MG63 (cell line): ENCODE measurements at places on chromosomes 3 and 15.

DNA sequence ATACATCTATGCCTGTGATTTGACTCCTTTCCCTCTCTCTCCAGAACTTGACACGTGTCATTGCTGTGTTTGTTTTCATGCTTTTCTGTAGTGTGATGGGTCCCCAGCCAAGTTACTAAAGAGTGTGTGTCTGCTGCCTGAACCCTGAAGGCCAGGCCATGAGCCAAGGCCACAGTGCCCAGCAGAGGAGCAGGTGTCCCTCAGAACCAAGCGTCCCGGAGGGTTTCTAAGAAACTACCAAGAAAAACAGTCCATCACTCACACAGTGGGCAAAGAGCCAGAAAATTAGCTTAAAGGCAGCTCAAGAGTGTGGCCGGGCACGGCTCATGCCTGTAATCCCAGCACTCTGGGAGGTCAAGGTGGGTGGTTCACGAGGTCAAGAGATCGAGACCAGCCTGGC, 35.2 kb downstream of the FBXO45 start:
- DNase-seq, result no peak

GRCh38 chr15:86615411-86615810, 535.7 kb downstream of the AGBL1 start:
- no peak for DNase-seq

GRCh38 chr3:71684757-71685386, 40.3 kb downstream of the EIF4E3 start:
- peak; percentile 65 for DNase-seq

- no peak for DNase-seq
Observed at GRCh38 chr3:190577225-190577624, 63.3 kb downstream of the IL1RAP start.

GRCh38 chr15:65212097-65212496, 824 bp upstream of the CILP start:
- DNase-seq, result no peak

DNA sequence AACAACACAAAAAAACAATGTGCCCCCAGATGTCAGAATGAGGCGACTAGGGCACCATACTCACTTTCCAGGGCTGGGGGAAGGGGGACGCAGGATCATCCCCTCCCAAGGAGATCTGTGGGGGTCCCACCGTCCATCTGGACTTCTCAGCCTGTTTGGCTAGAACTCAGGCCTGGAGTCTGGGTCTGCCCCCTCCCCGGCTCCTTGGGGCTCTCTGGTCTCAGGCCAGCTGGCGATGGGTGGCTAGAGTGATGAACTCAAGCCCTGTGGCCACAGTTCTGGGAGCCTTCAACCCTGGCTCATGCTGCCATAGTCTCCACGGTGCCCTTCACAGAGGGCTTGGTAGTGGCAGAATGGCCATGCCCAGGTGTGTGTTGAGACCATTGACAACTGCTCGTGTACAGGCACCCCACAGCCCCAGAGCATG, 13.6 kb downstream of the ZBTB47 start:
- no peak for DNase-seq

GRCh38 chr15:99566157-99566897, 543 bp downstream of the MEF2A start:
- peak; percentile 39 for DNase-seq

GRCh38 chr3:64856977-64857516, 169.2 kb upstream of the ADAMTS9 start:
- DNase-seq, result no peak

DNA sequence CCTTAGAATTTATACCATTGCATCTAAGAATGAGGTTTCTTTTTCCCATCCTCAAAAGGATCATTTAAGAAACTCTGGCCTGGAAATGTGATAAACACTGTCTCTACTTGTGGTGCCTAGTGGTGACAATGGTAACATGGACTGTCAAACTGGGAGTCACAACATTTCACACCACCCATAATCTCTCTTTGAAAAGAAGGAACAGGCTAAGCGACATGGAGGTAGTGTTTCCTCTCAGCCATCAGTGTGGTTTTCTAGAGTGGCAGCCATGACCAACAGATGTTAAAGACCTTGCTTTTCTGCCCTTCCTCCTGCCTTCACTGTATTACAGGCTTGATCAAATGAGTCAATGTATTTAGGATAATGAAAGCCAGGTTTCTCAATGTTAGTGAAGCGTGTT, 283.1 kb upstream of the STAC start:
- DNase-seq, result no peak

DNA sequence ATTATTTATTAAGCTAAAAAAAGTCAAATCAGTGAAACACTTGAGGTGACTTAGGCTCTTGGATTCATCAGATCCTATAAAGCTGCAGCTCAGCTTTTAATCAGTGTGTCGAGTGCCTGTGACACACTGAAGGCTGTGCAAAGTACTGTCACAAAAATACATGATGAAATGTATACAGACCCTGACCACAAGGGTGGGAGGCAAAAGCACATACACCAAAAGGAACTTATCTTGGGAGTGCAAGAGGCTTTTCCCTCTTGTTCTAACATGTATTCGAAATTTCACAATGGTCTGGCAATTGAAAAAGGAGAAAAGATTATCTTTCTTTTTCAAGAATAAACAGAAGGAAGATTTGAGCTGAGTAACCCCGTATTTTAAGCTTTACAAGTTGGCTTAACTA, 35.9 kb downstream of the VGLL4 start:
- no peak for DNase-seq

- no peak for DNase-seq
Observed at GRCh38 chr15:89330881-89331595, 3.6 kb downstream of the POLG start.

GRCh38 chr15:89836267-89837133, 21.8 kb upstream of the ANPEP start:
- peak; percentile 60 for DNase-seq

GRCh38 chr3:56870436-56870835, 68.7 kb upstream of the ARHGEF3 start:
- no peak for DNase-seq

- DNase-seq, result no peak
Observed at GRCh38 chr3:167032267-167032876, 347.7 kb downstream of the ZBBX start.

- no peak for DNase-seq
Observed at GRCh38 chr3:56616478-56617006, 59.6 kb downstream of the CCDC66 start.

DNA sequence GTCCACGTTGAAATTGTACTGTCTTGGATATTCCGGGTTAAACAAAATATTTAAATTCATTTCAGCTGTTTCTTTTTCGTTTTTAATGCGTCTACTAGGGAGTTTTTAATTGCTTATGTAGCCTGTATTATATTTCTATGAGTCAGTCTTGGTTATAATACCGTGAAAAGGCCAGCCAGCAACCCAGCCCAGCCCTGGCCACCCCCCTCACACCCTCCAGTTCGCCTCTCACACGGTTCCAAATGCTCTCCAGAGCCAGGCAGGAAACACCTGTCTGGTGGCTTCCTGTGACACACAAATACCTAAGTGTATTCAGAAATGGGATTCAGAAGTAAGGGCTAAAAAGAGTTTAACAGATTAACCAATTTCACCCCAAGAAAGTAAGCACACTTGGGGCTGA, 4.4 kb downstream of the SH3BP5 start:
- DNase-seq, result peak; percentile 54

- DNase-seq, result peak; percentile 92
Observed at GRCh38 chr3:128307781-128308469, 154.6 kb downstream of the EEFSEC start.

GRCh38 chr3:140206196-140207040, 271.4 kb downstream of the CLSTN2 start:
- DNase-seq, result peak; percentile 50

GRCh38 chr15:40102897-40103858, 5.5 kb downstream of the BMF start:
- peak; percentile 81 for DNase-seq

DNA sequence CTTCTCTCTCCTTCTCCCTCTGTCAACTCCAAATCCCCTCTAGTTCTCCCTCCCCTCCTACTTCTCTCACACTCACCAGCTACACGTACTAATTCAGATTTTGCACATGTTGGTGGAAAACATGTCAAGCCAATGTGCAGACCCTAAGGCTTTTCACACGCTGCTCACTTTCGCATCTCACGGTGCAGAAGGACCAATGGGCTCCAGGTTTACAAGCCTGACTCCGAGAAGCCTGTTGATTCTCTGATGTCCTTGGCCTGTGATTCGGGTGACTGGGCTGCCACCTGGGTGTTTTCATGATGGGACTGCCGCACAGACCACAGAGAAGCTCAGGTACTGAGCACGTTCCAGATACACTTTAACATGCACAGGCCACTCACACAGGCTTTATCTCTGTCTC, 3.7 kb downstream of the FOXL2NB start:
- no peak for DNase-seq

GRCh38 chr15:58171476-58172061, 33.4 kb downstream of the AQP9 start:
- DNase-seq, result no peak

- DNase-seq, result no peak
Observed at GRCh38 chr3:45606003-45606402, 11.5 kb downstream of the LIMD1 start.

- DNase-seq, result no peak
Observed at GRCh38 chr3:60954048-60954447, 297.2 kb downstream of the FHIT start.

DNA sequence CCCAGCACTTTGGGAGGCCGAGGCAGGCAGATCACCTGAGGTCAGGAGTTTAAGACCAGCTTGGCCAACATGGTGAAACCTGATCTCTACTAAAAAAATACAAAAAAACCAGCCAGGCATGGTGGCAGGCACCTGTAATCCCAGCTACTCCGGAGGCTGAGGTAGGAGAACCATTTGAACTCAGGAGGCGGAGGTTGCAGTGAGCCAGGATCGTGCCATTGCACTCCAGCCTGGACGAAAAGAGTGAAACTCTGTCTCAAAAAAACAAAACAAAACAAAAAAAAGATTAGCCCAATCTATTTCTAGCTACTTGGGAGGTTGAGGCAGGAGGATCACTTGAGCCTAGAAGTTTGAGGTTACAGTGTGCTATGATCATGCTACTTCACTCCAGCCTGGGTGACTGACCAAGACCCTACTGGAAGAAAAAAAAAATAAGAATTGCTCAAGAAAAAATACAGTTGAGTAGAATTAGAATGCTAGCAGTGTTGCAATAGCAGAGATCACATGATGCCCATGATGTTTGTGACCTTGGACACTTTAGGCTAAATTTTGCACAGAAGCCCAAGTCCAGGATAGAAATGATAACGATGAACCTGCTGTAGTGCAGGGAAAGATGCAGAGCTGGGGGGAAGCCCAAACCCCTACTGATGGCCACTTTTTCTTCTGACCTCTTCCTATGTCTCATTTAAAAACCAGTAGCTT, 162.2 kb downstream of the LPP start:
- no peak for DNase-seq

DNA sequence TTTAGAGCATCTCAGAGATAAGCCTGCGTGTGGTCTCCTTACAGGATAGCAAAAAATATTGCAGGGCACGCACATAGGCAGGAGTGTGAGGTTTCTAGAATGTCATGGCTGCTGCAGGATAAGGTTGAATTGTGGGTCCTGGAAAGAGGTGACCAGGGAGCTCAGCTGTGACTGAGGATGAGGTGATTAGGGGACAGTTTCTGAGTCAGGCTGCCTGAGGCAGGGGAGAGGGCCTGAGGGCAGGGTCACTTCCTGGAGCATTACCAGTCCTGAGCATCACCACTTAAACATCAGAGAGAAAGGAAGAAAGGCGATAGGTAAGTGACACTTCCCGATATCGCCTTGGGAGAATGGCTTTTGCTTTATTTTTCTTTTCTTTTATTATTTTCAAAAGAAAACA, 813.8 kb downstream of the TUSC7 start:
- no peak for DNase-seq

DNA sequence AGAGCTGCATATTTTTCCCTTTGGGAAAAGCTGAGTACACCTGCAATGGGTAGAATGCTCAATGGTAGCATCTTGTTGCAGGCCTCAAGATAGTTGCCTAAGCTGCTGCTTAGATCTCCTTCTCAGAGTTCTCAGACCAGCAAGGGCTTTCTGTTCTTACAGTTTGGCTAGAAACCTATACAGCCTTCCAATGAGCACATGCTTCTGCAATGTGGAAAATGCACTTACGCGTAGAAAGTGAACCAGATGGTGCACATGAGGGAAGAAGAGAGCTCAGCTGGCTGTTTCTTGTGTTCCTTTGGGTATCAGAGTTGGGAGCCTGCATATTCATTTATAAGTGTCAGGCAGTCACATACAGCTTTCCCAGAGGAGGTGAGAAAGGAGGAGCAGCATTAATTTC, 136.4 kb downstream of the B3GALNT1 start:
- no peak for DNase-seq

DNA sequence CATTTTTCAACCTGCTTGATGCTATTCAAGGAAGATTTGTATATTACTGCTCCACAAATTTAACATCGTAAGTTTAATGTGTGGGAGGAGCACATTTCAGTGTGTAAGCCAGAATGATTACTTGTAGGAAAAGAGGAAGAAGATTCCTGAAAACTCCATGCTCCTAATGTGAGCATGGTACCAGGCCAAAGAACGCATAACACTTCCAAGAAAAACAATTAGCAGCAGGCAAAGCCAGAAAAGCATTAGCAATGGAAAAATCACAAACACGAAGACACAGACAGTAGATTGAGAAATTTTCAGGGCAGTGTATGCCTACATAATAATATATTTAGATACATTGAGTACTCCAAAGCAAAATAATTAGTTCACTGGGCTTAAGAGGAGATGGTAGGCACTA, 96.6 kb upstream of the CBLB start:
- peak; percentile 58 for DNase-seq

DNA sequence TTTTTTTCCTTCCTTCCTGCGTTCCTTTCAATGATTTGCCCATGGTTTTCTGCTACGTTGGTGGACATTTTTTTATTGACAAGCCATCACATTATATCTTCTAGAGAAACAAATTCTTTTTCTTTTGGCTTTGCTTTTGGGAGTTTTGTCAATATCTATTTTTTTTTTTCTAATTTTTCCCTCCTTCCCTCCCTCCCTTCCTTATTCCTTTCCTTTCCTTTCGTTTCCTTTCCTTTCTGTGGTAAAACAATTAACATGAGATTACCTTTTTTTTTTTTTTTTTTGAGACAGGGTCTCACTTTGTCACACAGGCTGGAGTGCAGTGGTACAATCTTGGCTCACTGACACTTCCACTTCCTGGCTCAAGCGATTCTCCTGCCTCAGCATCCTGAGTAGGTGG, 153.7 kb downstream of the THRB start:
- DNase-seq, result no peak

DNA sequence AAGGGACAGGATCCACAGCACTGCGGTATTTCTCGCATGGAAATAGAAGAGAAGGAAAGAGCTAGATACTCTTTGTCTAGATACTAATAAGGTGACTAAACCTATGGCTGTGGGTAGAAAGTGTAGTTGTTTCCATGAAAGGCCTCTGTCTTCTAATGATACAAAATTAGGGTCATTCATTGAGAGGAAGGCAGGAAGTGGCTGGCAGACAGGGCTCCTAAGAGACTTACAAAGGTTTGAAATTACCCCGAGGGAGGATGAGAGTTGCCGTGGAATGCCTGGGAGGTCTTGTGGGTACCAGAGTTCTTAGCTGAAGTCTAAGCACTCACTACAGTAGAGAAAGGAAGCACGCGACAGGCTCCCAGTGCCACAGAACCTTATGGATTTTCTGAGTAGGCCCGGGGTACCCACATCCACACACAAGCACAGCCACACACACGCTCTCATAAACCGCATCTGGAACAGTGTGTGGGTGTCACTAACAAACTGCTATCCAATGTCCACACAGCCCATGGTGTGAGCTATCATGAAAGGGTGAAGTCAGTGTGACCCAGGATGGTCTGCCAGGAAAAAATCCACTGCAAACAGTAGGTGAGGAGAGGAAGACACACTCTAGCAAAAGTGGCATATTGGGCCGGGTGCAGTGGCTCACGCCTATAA, 221.4 kb downstream of the FAM43A start:
- DNase-seq, result no peak

- no peak for DNase-seq
Observed at GRCh38 chr3:114494498-114494897, 200.7 kb downstream of the TIGIT start.
